ENCODE measurements at places on chromosomes 12 and 14. TPM values are rescaled to one million over a fixed set of nuclear protein-coding genes. Genes with fewer than 3 reads are reported as not detected.

TSPAN11 gene
- total RNA-seq: 26.1 TPM

TAC3 gene
- 1.4 TPM for total RNA-seq

SP1 gene
- total RNA-seq: 53.0 TPM

B4GALNT1 gene
- total RNA-seq: 0.32 TPM

LRP10 gene
- total RNA-seq: 47.1 TPM

MUCL1 gene
- total RNA-seq: not detected

PPM1A gene
- 20.8 TPM for total RNA-seq

B3GNT4 gene
- 0.12 TPM for total RNA-seq

JAG2 gene
- total RNA-seq: 30.7 TPM

PIANP gene
- total RNA-seq: 0.36 TPM

PLCZ1 gene
- not detected for total RNA-seq

RTL1 gene
- 0.15 TPM for total RNA-seq

SMIM41 gene
- not detected for total RNA-seq

TMBIM6 gene
- total RNA-seq: 192 TPM

KRT75 gene
- total RNA-seq: not detected

CLEC12A gene
- total RNA-seq: not detected

NPFF gene
- not detected for total RNA-seq

SERPINA6 gene
- total RNA-seq: not detected

ZDHHC22 gene
- 0.12 TPM for total RNA-seq

PCED1B gene
- total RNA-seq: 0.80 TPM

TMEM30B gene
- not detected for total RNA-seq

TMED10 gene
- total RNA-seq: 206 TPM

ANO6 gene
- 50.8 TPM for total RNA-seq

IL26 gene
- total RNA-seq: not detected

ANKRD33 gene
- total RNA-seq: 0.30 TPM

Data from cardiac muscle cell (in vitro differentiated cells and primary cell).